ENCODE measurements at places on chromosomes 12 and 14. TPM values are rescaled to one million over a fixed set of nuclear protein-coding genes. Genes with fewer than 3 reads are reported as not detected.

Gene CLECL1
- total RNA-seq: not detected

Gene NPAS3
- total RNA-seq: 0.76 TPM

Gene PTPN6
- 0.30 TPM for total RNA-seq

Gene GPR135
- 4.9 TPM for total RNA-seq

Gene TRIAP1
- total RNA-seq: 16.9 TPM

Gene NRIP2
- not detected for total RNA-seq
